ENCODE measurements at places on chromosomes 12 and 14.

GRCh38 chr14:103118663-103119404 lies 4.4 kb upstream of the TNFAIP2 start:
- DNase-seq, result no peak

DNA sequence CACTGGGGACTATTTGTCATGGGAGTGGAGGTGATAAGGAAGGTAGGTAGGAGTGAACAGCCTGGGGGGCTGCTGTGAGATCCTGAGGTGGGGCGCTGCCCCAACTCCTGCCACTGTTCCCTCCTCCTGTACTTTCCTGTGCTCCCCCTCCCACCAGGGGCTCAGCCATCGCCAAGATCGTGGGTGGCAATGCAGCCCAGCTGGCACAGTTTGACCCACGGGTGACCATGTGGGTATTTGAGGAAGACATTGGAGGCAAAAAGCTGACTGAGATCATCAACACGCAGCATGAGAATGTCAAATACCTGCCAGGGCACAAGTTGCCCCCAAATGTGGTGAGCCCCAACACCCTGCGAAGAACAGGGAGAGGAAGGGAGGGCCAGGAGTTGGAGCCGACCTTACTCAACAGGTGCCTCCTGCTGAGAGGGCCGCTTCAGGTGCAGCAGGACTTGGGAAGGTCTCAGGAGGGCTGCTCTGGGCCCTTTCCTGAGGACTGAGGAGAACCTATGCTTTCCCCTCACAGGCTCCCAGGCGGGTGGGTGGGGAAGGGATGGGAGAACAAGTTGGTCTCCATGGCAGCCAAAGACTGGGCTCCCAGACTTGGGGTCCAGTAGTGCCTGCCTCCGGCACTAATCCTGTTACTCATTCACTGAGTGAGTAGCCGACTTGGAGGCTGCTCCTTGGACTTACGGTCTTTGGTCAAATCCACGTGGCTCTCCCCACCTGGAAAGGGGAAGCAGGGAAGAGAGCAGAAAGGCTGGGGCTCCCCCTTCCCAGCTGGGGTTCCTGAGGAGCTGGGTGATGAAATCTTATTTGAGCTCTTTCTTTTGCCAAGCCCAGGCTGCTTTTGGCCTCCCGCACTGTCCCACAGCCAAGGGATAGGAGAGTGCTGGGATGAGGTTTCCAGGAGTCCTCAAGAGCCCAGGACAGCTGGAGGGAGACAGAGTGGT lies 884 bp downstream of the GPD1 start:
- no peak for DNase-seq

GRCh38 chr12:128008341-128008740 lies 258.6 kb upstream of the TMEM132C start:
- no peak for DNase-seq

DNA sequence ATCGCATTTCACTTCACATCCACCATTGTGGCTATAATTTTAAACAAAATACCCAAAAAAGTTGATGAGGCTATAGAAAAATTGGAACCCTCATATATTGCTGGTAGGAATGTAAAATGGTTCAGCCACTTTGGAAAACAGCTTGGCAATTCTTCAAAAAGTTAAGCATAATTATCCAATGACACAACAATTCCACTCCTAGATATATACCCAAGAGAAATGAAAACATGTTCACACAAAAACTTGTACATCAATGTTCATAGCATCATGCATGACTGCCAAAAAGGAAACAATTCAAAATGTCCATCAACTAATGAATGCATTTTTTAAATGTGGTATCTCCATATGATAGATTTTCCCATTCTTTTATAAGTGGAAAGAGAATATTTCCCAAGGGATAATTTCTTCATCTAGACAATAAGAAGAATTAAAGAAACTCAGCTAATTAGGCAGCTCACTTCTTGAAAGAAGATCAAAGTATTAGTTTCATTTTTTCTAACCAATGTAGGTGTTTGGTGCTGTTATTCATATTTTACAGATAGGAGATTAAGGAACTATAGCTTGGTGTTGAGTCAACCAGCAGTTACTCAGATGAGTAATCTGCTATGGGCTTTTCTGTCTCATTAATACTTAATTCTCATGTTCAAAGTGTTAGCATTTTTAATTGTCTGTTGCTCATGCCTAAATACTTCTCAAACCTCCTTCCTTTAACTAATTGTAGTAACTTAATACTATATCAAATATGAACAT lies 32.8 kb downstream of the YEATS4 start:
- DNase-seq, result no peak

DNA sequence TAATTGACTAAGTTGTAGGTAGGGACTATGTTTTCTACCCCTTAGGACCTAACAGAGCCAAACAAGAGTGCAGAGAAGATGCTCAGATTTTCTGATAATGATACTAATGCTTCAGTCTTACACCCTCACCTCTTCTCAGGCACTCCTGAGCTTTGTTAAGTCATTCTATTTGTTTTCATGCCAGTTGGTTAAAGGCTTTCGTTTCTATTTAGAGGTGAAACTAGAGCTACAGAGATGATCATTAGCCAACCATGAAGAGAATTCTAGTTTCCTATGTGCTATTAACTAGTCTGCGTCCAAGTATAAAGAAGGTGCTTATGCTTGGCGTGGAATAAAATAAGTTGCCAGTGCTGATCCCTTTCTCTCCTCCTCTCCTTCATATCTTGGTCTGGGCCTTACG lies 34.6 kb upstream of the PYGL start:
- DNase-seq, result no peak

- DNase-seq, result no peak
These were observed 1.9 kb upstream of the ARL6IP4 start for GRCh38 chr12:122978507-122978955.

- DNase-seq, result no peak
These were observed 8.5 kb upstream of the SVOP start for GRCh38 chr12:109029411-109029810.

GRCh38 chr12:56634242-56634836 lies 4.2 kb upstream of the BAZ2A start:
- DNase-seq, result peak; percentile 14

DNA sequence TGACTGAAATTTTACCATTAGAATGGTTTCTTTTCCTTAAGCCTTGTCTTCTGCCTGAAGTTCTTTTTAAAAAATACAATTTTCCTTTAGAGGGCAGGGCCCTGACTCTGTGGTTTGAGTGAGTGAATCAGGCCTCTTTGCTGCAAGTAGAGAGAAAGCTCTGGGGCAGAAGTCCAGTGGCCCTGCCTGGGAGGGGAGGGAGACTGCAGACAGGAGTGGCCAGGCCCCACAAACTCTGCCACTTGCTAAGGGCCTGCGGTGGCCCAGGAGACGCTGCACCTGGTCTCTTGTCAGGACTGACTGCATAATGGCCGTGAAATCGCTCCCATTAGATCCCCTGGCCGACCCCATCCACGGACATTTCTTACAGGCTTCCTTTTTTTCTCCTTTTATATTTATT lies 25.5 kb downstream of the TSPAN11 start:
- no peak for DNase-seq

DNA sequence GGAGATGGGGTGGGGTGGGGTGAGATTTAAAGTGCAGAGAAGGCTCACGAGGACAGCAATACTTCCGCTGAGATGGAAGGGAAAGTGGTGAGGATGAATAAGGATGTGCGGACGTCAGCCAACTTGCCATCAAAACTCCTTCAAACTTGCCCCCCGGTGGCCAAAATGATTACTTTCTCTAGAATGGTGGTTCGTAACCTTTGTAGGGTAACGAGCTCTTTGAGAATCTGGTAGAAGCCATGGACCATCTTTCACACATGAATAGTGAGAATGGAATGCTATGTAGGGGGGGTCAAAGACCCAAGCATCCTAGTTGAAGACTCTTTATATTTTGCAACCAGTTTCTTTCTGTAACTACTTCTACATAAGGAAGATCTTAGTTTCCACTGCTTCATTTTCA lies 245.9 kb upstream of the DDHD1 start:
- no peak for DNase-seq

- no peak for DNase-seq
These were observed 362 bp upstream of the ACYP1 start for GRCh38 chr14:75064205-75064567.

DNA sequence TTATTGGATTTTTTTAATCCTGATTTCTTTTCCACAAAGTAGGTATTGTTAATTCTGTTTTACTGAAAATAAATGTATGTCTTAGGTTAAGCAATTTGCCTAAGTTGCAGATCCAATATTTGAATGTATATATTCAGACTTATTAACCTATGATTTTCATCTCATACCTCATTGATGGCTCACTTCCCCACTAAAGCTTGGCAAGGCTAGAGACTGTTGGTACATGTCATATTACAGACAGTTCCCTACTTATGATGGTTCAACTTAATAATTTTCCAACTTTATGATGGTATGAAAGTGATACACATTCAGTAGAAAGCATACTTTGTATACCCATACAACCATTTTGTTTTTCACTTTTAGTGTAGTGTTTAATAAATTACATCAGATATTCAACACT lies 33.2 kb upstream of the KCNH3 start:
- DNase-seq, result no peak

DNA sequence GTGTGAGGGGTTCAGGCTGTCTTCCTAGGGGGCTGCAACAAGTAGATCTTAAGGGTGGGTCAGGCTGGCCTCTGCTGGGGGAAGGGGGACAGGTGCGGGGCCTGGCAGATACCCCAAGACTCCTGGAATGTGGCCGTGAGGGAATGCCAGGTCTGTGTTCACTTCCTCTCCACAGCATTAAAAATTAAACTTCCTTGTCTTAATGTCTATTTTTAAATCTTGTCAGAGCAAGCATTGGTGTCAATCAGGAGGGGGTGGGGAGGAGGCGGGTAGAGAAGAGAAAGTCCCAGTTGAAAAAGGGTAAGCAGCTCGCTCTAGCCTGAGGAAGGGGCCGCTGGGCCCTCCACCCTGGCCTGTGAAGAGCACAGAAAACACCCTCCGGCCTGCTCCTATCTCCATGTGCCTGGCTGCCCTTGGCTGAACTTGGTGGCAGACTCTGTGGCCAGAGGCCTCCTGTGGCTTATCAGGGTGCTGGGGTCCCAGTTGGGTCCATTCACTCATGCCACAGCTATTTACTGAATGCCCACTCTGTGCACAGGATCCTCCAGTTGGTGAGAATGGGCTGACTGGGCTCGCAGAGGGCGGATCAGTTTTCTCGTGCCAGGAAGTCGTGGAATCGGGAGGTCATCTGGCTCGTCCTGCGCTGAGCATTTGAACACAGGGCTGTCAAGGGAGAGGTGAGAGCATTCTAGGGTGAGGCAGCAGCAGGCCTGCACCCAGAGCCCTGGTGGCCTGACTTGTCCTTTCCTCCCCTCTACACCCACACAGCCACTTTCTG lies 128.8 kb downstream of the TSPAN9 start:
- DNase-seq, result no peak
